ENCODE measurements at places on chromosomes 4 and X. TPM values are rescaled to one million over a fixed set of nuclear protein-coding genes. Genes with fewer than 3 reads are reported as not detected.

DNA sequence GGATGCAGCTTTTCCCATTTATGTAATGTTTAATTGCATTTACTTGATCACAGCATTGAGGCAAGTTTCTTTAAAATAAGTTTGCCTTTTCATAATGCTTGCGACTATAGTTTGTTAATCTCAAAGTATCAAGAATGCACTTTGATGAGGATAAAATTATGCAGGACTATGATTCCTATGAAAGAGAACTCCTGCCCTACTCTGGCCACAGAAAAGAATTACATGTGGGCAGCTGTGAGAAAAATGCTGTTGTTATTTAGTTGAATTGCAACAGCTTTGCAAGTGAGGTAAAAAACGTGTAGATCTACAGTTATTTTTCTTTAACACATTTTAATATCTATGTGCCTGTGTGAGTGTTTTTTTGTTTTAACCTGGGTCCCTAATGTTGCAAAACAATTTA, 12.5 kb upstream of the OSTC start:
- no peak for DNase-seq

- DNase-seq, result no peak
Measured at GRCh38 chrX:107168257-107168656, 38.0 kb downstream of the NUP62CL start.

S100G gene
- not detected for total RNA-seq

- peak; percentile 43 for DNase-seq
Measured at GRCh38 chrX:17038681-17039161, 92.3 kb downstream of the REPS2 start.

GRCh38 chr4:31338000-31338399, 617.8 kb downstream of the PCDH7 start:
- DNase-seq, result no peak

PRDX4 gene
- 214 TPM for total RNA-seq

H2BW2 gene
- 1.7 TPM for total RNA-seq

GRCh38 chr4:14693728-14694127, 308.6 kb upstream of the CPEB2 start:
- DNase-seq, result no peak

DNA sequence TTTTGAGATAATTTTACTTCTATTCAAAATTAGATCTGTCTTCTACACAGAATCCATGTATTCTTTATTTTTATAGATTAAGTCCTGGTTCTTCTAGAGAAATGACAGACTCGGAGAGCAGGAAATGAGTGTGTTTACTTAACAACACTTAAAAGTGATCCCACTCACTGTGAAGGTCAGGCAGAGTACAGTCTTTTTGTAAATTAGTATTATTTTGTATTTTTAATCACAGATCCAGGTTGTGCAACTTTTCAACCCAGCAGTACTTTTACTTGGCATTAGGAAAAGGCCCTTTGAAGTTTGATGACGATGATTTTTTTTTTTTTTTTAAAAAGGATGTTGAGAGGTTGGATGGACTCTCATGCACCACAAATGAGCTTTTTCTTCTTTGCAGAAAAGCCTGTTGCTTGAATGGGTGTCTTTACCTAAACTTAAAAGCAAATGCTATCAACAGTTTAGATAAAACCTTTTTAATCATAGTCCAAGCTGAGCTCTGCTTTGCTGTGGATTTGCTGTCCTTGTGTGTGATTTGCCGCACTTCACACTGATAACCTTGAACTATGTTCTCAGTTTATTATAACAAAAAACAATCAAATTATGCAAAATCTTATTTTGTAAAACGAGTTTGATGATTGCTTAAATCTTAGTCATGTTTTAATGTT, 114.1 kb downstream of the MXRA5 start:
- DNase-seq, result no peak

PSAPL1 gene
- 19.0 TPM for total RNA-seq

- DNase-seq, result no peak
Measured at GRCh38 chr4:2714918-2715317, 41.2 kb downstream of the TNIP2 start.

DNA sequence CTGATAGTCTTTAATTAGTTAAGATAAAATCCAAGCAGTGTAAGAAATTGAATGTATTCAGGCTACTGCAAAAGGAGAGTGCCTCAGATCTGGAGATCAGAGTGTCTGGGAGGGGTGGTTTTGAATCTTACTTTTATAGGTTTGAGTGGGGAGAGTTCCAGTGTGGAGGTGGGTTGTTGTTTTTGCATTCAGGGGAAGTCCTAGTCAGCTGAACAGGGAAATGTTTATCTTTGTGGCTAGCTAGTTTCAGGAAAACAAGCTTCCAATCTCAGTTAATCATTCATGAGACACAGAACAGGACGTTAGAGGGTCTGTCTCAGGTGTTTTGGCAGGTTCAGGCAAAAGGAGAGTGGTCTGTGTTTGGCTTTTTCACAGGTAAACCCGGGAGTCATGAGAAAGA, 26.0 kb downstream of the ZNF81 start:
- DNase-seq, result no peak

GRCh38 chr4:121150486-121150885, 13.6 kb downstream of the TNIP3 start:
- no peak for DNase-seq

DNA sequence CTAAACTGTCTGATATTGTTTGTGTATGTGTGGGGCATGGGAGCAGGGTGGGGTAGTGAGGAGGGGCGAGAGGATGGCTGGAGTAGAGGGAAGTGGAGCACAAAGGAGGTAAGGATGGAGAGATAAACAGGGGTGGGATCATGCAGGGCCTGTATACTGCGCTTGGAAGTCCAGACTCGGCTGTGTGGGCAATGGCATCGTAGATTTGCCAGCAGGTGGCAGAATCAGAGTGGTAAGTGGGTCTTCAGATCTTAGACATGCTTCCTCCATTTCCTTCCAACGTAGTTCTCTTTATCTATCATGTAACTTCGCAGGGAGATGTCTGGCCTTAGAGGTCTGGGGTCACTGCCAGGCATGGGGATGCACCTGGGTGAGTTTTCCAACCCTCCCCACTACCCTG, 155.5 kb downstream of the PDGFRA start:
- peak; percentile 47 for DNase-seq

GRCh38 chrX:149641432-149641831, 9.8 kb upstream of the TMEM185A start:
- no peak for DNase-seq

DNA sequence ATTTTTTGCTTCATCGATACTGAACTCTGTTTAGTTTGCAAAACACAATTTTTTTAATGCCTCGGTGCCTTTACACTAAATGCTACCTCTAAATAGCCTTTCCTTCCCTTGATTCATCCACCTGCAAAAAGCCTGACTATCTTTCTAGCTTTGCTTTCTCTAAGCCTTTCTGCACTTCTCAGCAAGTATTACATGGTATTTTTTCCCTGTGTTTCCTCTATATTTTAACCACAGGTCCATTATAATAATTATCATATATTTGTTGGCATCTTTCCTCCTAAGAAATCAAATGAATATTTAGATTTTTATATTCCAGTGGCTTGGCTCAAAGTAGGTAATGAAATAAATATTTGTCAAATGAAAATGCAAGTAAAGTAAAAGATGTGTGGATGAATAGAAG, 196.2 kb downstream of the ARHGAP24 start:
- no peak for DNase-seq

PAGE5 gene
- total RNA-seq, result 20.3 TPM

- no peak for DNase-seq
Measured at GRCh38 chrX:97639526-97639925, 755.8 kb downstream of the RPA4 start.

GRCh38 chr4:54281054-54281766, 52.1 kb downstream of the PDGFRA start:
- DNase-seq, result peak; percentile 54

DNA sequence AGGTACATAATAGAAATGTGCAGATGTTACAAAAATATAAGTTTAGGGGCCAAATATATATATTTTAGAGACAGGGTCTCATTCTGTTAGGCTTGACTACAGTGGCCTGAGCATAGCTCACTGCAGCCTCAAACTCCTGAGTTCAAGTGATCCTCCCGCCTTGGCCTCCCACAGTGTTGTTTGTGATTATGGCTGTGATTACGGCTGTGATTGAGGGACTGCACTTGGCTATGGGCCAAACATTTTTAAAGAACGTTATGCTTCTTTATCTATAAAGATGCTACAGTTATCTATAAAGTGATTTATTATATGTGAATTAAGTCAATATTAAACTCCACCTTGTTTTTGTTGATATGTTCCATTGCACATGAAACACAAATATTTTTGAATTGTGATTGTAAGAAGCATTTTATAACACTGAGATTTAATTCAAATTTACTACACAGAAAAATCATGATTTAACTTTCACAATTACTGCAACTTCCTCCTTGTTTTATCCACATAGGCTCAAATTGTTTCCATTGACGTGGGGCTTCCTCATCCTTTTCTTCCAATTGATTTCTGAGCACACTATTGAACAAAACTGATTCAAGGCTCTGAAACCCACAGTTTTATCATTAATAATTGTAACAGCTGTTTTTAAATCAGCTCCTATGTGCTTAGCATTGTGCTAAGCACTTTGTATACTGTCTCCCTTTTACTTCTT, 68.4 kb upstream of the BMPR1B start:
- no peak for DNase-seq

XAGE1A gene
- 31.9 TPM for total RNA-seq

DNA sequence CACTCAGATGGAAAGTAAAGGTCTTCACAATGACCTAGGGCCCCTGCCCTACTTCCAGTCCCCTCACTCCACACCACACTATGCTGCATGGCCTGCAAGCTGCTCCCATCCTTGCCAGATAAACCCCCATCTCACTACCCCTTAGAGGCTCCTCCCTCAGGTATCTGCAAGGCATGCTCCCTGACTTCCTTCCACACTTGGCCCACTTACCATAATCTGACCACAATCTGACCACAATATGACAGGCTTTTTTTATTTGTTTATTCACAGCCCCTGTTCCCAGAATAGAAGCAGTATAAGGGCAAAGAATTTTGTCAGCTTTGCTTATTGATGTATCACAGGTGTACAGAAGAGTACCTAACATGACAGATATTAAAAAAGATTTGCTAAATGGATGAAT, 124.7 kb downstream of the CAMK2D start:
- no peak for DNase-seq

DNA sequence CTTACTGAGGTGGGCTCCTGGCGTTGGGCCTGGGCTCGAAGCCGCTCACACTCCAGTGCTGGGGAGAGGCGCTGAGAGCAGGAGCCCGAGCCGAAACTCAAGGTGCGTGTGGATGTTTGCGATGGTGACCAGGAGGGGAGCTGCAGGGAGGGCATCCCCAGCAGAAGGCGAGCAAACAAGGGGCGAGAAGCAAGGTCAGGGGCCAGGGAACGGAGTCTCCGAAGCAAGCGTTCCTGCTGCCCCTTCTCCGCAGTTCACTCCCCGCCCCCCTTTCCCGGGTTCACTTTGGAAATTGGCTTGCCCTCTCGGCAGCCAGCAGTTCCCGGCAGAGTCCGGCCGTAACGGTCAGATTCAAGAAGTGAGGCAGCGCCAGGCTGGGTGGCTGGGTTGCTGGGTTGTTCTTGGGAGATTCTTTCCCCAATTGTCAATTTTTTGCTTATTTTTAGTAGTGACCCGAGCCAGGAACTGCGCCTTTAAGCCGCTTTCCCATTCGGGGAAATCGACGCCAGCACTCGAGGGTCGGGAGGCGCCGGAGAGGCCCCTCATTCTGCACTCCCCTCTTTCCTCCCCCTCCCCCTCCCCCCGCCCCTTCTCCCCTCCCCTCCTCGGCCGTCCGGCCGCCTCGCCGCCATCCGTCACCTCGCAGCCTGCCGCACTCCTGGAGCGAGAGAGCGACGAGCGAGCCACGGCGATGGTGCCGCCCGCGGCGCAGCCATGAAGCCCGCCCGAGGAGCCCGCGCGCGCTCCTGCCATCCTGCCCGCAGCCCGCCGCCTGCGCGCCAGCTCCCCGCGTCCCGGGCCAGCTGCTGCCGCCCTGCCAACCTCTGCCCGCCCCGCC, at the start of gene FRMPD3:
Gene FRMPD3, plus strand, starts transcription at position 655 of the 838 bp plus-strand sequence. CDS start 76,937 bp downstream, outside the sequence.
- no peak for DNase-seq

CLGN gene
- 37.0 TPM for total RNA-seq

AWAT2 gene
- total RNA-seq, result 3.9 TPM

DNA sequence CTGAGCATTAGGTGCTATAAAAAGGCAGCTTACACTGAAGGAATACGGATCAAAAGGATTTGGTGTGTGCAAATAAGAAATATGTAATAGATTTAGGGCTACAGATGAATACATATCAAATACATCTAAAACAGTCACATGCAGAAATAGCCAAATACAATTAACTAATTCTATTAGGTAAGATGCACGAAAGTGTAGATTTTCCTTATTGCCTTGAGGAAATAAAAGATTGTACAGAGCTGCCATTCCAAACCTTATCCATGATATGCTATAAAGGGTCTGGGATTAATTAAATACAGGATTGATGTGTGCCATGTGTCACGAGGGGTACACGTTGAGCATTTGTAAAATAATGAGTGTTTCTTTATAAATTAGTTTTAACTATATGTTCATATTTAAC, 107.0 kb upstream of the ELOVL6 start:
- no peak for DNase-seq

- DNase-seq, result no peak
Measured at GRCh38 chr4:81314897-81315470, 100.0 kb upstream of the PRKG2 start.

GRCh38 chrX:24498181-24498580, 33.1 kb downstream of the PDK3 start:
- peak; percentile 59 for DNase-seq

- no peak for DNase-seq
Measured at GRCh38 chrX:71454222-71454621, 78.7 kb upstream of the OGT start.

SPANXN4 gene
- total RNA-seq, result 1.4 TPM

- no peak for DNase-seq
Measured at GRCh38 chr4:52256522-52256921, 205.4 kb downstream of the SPATA18 start.

TCP11X2 gene
- total RNA-seq, result 3.6 TPM

PABPC5 gene
- 4.3 TPM for total RNA-seq

GRCh38 chr4:165382640-165383039, 3.8 kb downstream of the CPE start:
- no peak for DNase-seq

GRCh38 chr4:67325791-67326190, 219.5 kb downstream of the CENPC start:
- DNase-seq, result no peak

DNA sequence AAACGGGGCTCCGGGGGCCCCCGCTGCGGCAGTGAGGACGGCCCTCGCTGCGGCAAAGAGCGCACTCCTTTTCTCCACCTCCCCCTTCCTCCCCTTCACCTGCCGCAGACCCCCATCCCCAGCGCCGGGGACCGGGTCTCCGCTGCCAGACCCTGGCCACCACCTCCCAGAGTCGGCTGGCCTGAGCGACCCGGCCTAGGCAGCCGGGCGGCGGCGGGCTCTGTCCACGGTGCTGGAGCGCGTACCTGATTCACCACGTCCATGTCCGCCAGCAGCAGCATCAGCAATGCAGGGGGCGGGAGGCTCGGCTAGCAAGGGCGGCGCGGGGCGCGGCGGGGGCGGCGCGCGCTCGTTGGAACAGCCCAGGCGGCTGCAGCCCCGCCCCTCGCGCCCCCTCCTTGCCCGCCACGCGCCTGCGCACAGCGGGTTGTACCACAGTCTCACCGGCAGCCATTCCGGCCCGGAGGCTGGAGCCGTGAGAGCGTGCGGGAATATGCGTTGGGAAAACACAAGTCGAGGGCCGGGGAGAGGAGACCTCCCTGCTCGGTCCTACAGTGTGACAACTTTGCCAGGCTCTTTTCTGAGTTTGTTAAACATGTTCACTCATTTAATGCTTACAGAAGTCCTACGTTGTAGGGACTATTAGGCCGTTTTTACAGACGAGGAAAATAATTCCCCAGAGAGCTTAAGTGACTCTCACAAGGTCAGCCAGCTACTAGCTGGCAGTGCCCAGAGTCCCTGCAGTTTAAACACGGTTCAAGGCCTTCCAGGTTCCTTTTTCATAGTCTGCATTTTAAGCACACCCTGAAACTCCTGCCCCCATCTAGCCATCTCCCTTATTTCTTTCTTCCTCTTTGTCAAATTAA, at the start of gene SYP:
Gene SYP, minus strand, starts transcription at position 288 of the 866 bp plus-strand sequence. Its CDS starts 7 bp downstream, at position 281.
- DNase-seq, result peak; percentile 95

USP17L13 gene
- not detected for total RNA-seq

Measured in testis (tissue), 5 donors.